ENCODE measurements at places on chromosomes 13 and 19. TPM values are rescaled to one million over a fixed set of nuclear protein-coding genes. Genes with fewer than 3 reads are reported as not detected.

Gene SGCG
- 6.8 TPM for polyA plus RNA-seq

Gene RPS16
- 1,373 TPM for polyA plus RNA-seq

DNA sequence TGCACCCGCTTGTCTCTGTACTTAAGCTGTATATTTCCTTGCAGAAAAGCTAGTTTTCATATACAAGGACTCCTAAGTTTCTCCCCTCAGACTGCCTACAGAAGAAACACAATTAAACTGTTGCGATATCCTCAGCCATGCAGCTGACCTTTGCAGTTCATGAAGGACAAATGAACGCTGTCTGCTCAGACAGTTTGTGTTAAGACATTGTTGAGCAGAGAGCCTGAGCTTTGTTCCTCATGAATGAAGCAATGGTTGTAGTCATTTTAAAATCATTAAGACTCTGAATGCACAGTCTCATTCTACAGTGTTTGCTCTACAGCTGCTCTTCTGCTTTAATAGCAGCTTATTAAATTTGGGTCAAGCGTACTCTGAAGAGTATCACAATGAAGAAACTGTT, 23.2 kb upstream of the MAB21L1 start:
- no peak for DNase-seq

GRCh38 chr19:55700813-55701212, 25.8 kb downstream of the EPN1 start:
- no peak for DNase-seq

GRCh38 chr13:26502826-26503225, 54.7 kb upstream of the WASF3 start:
- no peak for DNase-seq

GRCh38 chr19:34351382-34351826, 13.6 kb upstream of the GPI start:
- DNase-seq, result no peak

- DNase-seq, result no peak
Observed at GRCh38 chr13:49690133-49690994, 922 bp downstream of the EBPL start.
